CD14-positive monocyte (primary cell): ENCODE measurements at places on chromosomes 4 and X.

DNA sequence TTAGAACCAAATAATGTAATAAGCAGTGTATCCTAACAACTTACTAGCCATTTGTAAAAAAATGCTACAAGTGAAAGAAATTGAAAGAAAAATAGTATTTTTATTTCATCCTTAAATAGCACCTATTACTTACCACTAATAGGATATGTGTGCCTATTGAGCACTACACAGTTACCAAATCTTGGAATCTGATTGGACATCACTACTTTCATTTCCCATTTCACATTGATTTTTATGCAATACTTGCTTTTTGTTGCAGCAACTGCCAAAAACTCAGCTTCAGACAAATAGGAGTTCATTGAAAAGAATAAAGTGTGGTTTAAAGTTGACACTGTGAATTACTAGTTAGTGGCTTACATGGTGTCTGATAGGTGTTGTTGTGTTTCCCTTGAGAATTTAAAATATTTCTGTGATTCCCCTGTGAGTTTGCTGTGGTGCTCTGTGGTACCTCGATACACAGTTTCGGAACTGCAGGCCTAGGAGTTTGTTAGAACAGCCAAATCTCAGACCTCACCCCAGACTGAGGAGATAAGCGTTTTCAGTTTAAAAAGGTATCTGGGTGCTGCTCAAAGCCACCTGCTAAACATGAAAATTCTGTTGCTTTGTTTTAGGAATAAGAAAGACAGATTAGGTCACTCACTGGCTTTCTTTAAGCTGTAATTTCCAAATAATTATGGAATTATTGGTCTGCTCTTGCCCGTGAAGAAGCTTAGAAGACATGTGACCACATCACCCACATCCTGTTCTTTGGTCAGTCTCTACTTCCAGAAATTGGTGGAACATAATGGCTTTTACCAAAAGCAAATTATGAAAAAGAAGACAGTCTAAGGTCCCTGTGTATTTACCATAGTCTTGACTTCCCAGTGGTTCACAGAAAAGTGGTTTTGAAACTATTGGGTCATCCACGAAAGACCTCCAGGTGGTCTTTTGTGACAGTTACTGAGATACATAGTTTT lies 97.8 kb downstream of the SYTL5 start:
- DNase-seq, result no peak

- no peak for DNase-seq
These were observed 5.3 kb downstream of the EXOC1L start for GRCh38 chr4:55824865-55825264.

GRCh38 chr4:16019649-16020048 lies 56.7 kb upstream of the FGFBP2 start:
- no peak for DNase-seq

- DNase-seq, result no peak
These were observed 960 bp downstream of the TRPC3 start for GRCh38 chr4:121950680-121951520.

DNA sequence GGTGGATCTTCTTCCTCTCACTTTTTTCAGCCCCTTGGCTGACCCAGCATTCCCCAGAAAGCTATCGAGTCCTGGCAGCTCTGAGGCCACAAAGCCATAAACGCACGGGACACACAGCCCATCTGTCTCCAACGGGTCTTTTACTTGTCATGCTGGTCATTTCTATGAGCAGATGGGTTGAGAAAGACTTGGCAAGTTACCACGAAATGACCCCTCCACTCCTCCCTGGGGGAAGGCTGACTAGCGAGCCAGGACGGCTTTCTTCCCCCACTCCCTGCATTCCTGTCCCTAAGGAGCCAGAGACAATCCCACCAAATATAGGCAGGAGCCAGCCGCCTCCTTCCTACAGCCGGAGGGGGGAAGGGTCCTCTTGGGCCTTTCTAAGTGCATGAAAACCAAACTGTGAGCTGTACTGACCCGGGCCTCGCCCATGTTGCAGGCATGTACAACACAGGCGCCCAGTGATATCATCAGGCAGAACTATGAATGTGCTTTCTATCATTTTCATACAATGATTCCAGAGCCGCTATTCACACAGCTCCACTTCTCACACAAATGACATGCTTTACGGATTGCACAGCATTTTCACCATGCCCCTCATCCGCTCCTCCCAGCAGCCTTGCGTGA lies 28.6 kb downstream of the AFAP1 start:
- DNase-seq, result no peak

DNA sequence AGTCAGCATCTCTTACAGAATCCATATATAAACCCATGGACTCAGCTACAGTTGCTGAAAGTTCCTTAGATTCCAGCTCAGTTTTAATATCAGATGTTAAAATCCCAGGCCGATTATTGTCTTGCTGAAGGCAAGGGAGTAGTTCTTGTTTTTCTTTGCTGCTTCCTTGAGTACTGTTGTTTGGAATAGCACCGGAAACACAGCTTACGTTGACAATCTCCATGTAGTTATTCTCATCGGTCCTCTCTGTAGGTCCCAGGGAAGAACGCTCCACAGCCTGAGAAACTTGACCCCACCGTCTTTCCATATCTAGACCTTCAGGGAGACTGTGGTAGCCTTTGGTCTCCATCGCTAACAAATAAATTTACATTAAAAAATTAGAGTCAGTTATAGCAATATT lies 5.7 kb downstream of the NR3C2 start:
- DNase-seq, result no peak
